ENCODE measurements at places on chromosomes 7 and 10. TPM values are rescaled to one million over a fixed set of nuclear protein-coding genes. Genes with fewer than 3 reads are reported as not detected.

The SH2B2 gene
- 3.2 TPM for total RNA-seq

The CYP3A5 gene
- 2.2 TPM for total RNA-seq

The ENTPD1 gene
- total RNA-seq: not detected

The HOXA6 gene
- total RNA-seq: 1.6 TPM

The PRSS37 gene
- total RNA-seq: not detected

The ITGA8 gene
- not detected for total RNA-seq
